Stimulated activated CD8-positive, alpha-beta memory T cell treated with anti-CD3 and anti-CD28 coated beads, Interleukin-7, amount 100 ng/mL, for 4 hours (primary cell): ENCODE measurements at places on chromosomes 6 and 20.

DNA sequence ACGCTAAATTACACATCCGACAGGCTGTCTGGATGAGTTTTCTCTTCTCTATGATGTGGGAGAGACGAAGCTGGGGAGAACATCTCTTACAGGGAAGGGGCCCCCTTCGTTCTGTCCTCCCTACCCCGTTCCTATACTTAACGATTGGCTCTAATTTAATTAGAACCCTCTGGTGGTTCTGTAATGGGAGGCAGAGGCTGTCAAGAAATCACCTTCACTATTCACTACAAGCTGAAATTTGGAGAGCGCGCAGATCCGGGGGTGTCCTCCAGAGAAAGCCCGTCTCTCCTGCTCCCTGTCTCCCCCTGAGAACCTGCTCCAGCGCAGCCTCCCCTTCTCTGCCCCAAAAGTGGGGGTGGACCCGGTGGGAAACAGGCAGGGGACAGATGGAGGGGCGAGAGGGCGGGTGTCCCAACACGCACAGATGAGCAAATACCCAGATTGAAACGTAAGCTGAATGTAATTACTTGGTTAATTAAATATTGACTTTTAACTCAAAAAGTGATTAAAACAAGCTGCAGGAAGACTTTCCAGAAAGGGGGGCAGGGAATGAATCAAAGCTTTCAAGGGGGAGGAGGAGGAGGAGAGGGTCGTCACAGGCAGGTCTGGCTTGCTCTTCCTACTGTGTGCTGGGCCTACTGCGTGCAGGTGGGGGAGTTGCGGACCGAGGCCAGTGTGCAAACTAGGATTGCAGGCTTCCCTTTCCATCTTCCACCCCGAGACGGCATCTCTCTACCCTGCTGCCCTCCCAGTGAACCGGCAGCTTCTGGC, 1.3 kb downstream of the SULF2 start:
- no peak for DNase-seq

DNA sequence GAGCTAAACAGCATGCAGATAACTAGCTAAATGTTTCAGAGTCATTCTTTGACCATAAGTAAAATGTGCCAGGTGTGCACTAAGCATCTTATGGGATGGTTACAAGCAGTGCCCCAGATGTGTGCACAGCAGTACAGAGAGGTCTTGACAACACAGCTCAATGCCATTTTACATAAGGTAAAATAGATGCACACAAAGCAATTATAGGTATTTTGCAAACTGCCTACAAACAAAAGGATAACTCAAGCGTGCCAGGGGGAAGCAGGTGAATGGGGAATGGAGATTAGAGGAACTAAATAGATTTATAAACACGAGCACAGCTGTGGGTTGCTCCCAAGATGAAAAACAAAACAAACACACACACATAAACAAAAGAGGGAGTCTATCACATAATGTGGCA, 64.8 kb downstream of the SLC2A10 start:
- no peak for DNase-seq

DNA sequence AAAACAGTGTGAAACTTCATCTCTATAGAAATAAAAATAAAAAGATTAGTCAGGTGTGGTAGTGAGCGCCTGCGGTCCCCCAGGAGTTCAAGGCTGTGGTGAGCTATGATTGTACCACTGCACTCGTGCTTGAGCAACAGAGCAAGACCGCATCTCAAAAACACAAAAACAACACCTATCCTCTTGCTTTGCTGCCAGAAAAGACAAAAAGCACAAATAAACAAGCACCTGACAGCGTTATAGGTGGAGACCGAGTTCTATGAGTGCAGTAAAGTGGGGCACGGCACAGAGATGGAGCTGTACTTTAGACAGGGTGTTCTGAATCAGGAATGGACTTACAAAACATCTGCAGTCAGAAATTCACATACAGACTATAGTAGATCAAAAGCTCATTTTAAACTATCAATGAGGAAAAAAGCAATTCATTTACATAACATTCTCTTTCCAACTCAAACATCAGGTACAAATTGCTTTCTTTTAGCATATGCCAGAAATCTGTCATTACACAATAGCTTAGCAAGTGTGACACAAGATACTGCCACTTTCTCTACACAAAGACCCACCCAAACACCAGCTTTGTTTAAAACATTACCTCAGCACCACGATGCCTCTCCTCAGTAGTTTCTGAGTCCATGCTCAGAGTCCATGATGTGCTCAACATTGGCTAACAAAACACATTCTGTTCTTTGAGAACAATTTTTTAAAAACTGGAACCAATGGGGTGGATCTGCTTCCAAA, 10.1 kb downstream of the EZR start:
- DNase-seq: no peak

- no peak for DNase-seq
Observed at GRCh38 chr6:13250703-13251102, 77.6 kb downstream of the TBC1D7 start.

GRCh38 chr6:71888756-71889340, 2.5 kb downstream of the RIMS1 start:
- DNase-seq: no peak

DNA sequence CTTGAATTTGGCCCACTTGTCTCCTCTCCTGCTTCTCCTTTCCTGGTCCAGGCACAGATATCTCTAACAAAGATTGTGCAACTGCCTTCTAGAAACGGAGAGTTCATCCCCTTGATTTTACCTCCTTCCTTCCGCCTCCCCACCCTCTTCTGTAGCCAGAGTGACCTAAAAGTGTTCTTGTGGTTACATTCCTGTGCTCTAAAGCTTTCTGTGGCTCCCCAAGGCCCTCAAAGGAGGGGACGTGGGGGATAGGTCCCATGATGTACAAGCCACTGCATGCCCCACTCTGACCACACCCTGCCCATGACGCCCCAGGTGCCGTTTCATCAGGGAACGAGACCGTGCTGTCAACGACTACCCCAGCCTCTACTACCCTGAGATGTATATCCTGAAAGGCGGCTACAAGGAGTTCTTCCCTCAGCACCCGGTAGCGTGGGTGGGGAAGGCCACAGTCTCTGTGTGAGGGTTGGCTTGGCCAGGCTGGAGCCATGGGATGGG, 8.2 kb downstream of the CDC25B start:
- no peak for DNase-seq

- DNase-seq: no peak
Observed at GRCh38 chr20:38217791-38218565, 42.6 kb downstream of the KIAA1755 start.

GRCh38 chr6:27250277-27251111, 3.0 kb downstream of the PRSS16 start:
- no peak for DNase-seq

DNA sequence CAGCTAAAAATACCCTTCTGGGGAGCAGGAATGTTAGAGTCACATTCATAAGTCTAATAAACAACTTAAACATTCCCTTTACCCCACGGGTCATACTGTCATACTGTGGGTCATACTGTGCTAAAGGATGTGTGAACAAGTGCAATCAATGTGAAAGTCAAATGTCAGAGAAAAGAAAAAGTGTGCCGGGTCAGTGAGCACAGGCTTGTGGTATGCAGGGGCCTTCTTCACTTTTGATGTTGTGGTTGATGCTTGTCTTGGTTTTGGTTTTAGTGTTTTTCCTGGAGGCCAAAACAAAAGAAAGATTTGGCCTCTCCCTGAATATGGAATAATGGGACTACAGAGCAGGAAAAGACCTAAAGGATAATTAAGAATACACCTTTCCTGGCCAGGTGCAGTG, 267.9 kb upstream of the PLN start:
- no peak for DNase-seq

- DNase-seq: no peak
Observed at GRCh38 chr6:36180126-36180525, 16.4 kb upstream of the BRPF3 start.

GRCh38 chr6:54998576-54998975, 152.0 kb downstream of the FAM83B start:
- DNase-seq: no peak

DNA sequence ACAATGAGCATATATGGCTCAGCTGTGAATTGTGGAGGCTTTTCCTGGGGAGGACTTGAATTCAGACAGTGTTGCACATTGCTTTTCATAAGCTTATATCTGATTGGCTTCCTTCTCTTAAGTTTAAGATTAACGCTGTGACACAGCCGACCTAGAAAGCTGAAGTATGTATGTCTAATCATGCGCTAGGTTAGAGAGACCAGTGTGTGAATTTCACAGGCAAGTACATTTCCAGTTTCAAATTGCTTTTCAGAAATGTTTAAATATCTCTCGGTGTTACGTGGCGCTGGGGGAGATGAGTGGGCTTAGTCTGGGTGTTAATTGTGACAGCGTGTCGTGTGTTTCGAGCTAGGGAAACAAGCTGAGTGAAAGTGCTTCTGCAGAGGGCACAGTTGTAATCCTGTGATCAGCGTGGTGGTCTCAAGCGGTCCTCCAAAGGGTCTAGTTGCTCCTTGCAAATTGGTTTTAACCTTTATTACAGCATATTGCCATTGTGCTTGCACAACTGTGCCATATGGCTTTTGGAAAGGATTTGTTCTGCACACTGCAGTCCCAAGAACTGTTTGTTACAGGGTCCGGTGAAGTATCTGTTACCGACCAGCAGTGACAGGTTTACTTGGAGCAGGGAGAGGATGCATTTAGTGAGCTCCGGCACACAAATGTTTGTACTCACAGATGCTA, 166.6 kb downstream of the SASH1 start:
- no peak for DNase-seq

DNA sequence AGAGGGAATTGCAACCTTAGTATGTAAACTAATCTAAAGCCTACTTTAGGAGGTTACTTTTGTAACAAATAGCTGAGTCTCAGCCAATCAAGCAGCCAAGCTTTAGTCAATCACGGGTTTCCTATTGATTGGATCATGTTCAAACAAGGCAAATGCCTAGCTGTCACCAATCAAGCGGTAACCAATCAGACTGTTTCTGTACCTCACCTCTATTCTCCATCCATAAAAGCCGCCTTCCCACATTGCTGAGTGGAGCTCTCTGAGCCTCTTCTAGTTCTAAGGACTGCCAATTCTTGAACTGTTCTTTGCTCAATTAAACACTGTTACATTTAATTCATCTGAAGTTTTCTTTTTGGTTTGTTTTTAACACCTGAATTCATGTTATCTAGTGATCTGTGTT, 148.4 kb upstream of the BMP5 start:
- no peak for DNase-seq

- no peak for DNase-seq
Observed at GRCh38 chr20:9428292-9428607, 86.1 kb upstream of the LAMP5 start.

DNA sequence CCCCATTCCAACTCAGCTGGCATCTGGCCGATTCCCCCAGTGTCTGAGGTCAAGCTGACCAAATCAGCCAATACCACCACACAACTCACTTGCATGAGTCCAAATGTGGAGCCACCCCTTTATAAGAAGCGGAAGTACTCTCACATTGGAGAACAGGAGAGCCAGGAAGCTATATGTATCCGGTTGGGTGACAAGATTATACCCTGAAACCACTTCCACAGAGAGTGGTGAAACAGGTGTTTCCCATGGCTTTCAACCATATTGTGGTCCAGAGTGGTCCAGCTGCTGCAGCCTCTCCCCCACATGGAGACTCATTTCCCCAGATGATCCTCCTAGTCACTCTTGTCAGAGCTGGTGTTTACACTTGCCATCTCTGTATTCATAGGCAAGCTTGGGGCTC, 24.0 kb upstream of the SERINC1 start:
- no peak for DNase-seq

DNA sequence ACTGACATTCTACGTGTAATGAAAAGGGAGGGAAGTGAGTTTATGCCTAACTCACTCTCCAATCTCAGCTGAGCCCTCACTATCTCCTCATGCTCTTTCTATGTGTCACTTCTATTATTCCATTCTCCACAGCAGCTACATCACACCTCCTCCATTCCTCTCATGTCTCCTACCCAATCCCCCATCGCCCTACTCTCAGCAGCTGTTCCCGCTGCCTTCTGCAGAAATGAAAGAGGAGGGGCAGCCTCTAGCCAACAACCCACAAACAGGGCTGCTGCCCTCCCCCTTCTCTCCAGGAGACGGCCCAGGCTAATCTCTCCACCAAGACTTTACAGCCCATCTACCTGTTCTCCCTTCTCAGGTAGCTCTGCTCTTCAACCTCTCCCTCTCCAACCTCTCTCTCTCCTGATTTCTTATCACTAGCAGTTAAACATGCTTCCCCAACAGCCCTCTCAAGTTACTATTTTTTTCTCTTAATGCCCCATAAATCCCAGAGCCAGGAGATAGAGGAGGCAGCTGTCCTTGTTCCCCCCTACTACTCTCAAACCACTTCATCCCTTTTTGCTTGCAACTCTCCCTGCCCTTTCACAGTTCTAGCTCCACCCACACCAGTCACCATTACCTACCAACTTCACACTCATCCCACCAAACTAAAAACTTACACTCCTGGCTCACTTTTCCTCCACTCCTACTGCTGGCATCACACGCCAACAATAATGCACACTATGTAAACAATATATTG, 136.5 kb downstream of the BTBD9 start:
- no peak for DNase-seq

DNA sequence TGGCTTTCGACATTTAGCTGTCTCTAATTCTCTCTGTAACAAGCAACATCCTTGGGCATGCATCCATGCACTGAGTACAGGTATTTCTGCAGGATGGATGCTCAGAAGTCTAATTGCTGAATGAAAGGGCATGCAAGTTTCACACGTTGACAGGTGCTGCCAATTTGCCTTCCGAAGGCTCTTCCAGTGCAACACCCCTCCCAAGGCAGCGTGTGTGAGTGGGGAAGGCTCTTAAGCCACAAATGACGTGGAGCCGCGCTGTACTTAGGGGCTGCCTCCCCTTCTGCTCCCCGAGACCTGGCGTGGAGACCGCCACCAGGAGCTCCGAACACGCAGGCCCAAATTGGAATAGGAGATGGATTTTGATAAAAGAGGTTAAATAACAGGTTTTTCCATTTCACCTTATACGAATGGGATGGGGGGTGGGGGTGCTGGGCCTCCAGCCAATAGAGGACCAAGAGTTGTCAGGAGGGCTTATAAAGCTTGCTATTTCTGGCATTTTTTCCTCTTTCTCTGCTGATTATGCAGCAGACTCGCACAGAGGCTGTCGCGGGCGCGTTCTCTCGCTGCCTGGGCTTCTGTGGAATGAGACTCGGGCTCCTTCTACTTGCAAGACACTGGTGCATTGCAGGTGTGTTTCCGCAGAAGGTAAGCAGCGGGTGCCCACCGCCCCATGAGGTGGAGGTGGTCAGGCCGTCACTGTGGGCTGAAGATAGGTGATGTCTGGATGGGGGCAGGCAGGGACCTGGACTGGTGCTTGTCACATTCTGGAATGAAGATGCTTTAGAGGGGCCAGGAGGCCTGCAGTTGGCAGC, 30.9 kb downstream of the TOX2 start:
- DNase-seq: no peak

DNA sequence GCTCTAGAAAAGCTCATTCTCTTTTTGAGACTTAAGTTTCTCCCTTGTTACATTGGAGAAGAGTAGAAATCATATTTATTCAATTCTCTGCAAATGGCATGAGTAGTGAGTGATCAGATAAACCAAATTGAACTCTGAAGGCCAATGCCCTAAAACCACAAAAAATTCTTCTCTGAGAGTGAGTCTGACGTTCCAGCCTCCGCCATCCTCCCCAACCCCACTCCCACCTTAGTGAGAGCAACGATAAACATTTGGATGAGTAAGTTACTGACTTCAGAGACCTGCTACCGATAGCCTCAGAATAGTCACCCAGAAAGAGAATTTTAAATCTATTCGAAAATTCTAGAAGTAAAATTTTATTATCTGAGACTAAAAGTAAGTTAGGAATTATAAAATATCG, 94.6 kb downstream of the TFAP2A start:
- no peak for DNase-seq

- DNase-seq: no peak
Observed at GRCh38 chr20:33568378-33568777, 78.5 kb downstream of the CBFA2T2 start.
